ENCODE measurements at places on chromosomes 12 and 14. TPM values are rescaled to one million over a fixed set of nuclear protein-coding genes. Genes with fewer than 3 reads are reported as not detected.

Gene CMA1
- 0.64 TPM for total RNA-seq

Gene PLA2G1B
- total RNA-seq, result not detected

Gene GPR68
- 11.6 TPM for total RNA-seq

Gene KMT2D
- total RNA-seq, result 48.2 TPM

Gene BCL11B
- 10.6 TPM for total RNA-seq

Gene PRR4
- total RNA-seq, result 0.64 TPM

Gene IQSEC3
- 0.28 TPM for total RNA-seq

Gene FAM181A
- not detected for total RNA-seq

Gene PLCZ1
- not detected for total RNA-seq

All from esophagus mucosa (tissue), 1 donor.